ENCODE measurements at places on chromosomes 6 and 20.

GRCh38 chr20:25100914-25101313 lies 19.0 kb upstream of the VSX1 start:
- no peak for DNase-seq

DNA sequence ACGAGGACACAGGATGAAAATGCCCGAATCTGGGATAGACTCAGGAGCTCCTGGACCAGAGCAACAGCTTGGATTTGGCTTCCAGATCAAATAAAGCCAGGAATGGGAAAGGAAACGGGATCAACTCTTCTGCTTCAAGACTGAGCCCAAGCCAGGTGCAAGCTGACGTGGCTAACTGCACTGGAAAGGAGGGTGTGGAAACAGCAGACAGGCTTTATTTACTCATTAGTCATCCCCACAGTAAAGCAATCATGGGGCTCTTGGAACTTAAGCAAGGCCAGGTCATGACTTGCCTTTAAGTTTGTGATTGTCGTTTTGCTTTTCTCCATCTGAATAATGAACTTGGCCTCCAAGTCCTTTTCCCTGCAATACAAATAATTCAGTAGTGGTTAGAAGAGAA lies 45.2 kb downstream of the KIF16B start:
- no peak for DNase-seq

DNA sequence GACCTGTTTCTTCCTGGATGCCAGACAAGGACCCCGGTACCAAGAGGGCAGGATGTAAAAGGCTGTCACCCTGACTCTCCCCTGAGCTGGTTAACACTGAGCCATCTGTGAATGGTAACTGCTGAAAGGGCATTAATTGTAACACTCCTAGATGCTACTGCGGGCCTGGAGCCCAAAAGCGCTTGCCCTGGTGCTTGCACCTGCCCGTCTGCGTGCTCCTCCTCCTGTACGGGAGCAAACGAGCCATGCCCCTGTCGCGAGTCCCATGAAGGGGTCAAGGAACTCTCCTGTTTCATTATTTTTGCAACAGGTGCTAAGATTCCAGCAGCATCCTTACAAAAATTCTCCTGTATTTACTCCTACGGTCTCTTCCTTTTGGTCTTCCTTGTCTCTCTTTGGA lies 140.0 kb upstream of the LAMA2 start:
- no peak for DNase-seq

GRCh38 chr6:46645265-46645664 lies 7.4 kb downstream of the CYP39A1 start:
- DNase-seq, result no peak

DNA sequence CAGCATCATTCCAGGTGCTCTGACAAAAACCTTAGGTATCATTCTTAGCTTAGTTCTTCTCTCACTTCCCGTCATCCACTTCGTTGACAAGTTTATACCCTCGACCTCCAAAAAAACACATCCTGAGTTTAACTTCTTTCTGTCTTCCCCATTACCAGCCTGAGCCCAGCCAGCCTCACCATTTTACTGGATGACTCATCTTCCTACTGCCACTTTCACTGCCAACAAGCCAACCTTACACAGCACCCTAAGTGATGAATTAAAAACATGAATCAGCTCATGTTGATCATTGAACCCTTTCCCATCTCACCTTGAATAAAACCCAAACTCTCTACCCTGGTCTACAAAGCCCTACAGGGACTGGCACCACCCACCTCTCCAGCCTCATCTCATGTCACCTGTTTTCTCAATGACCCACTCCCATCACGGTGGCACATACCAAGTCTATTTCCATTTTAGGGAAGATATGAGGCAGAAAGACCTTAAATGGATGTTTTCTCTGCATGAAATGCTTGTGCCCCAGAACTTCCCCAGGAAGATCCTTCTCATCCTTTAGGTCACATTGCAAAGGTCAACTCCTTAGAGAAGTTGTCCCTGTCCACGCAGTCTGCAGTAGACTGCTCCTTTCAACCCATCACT lies 9.9 kb upstream of the UST start:
- no peak for DNase-seq

- DNase-seq, result no peak
Measured at GRCh38 chr6:23851522-23851921, 274.5 kb upstream of the NRSN1 start.

All from cortex of kidney (tissue), 1 donor.